Activated T-helper 17 cell treated with anti-CD3 and anti-CD28 coated beads, Interleukin-2, amount 50 U/mL, for 72 hours (primary cell): ENCODE measurements at places on chromosomes 7 and 10. TPM values are rescaled to one million over a fixed set of nuclear protein-coding genes. Genes with fewer than 3 reads are reported as not detected.

Gene LIPM
- not detected for total RNA-seq

GRCh38 chr10:93032105-93032808 is 28.3 kb upstream of the CYP26C1 start:
- H3K36me3 ChIP-seq = no peaks in the 10 kb centered on the region
- no peaks in the 10 kb centered on the region for H3K4me1 ChIP-seq

GRCh38 chr7:25770235-25770634 is 381.8 kb upstream of the NFE2L3 start:
- no peak for ATAC-seq
- no peak overlapping the region for H3K27ac ChIP-seq
- H3K36me3 ChIP-seq = no peaks in the 10 kb centered on the region
- H3K27me3 ChIP-seq = peaks cover 17% of the 10 kb centered on the region

DNA sequence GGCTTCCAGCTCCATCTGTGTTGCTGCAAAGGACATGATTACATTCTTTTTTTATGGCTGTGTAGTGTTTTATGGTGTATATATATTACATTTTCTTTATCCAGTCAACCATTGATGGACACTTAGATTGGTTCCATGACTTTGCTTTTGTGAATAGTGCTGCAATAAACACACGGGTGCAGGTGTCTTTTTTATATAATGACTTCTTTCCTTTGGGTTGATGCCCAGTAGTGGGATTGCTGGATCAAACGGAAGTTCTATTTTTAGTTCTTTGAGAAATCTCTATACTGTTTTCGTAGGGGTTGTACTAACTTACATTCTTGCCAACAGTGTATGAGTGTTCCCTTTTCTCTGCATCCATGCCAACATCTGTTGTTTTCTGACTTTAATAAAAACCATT is 189.7 kb downstream of the ACTR3B start:
- H3K27ac ChIP-seq = no peak overlapping the region
- no peak for ATAC-seq
- H3K4me3 ChIP-seq = no peak overlapping the region

DNA sequence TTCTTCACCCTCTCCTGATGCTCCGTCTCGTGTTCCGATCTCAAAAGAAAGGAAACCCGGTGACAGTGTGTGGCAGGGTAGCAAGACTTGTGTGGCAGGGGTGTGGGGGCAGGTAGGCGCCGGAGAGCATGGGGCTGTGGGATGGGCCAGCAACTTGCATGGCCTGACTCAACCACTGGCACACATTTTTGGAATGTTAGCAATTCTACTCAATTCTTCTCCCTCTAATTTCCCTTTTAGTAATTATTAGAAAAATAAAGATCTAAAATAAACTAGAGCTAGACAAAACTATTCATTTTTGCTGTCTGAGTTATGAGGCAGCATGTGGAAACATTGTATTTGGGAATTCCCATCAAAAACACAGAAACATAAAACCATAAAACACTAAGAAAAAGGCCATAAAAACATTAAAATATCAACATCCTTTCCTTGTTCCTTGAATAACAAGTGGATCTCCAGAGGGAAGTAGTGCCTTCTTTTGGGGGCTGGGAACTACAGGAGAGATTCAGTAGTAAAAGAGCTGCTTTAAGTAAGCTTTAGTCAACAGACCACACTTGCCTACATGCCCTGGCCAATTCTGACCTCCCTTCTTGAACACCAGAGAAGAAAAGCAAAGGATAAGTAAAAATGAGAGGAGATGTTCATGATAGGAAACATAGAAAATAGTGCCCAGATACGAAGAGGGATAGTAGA is 21.8 kb downstream of the SEMA3C start:
- H3K4me1 ChIP-seq = no peaks in the 10 kb centered on the region
- no peaks in the 10 kb centered on the region for H3K36me3 ChIP-seq
- no peak overlapping the region for H3K27ac ChIP-seq
- ATAC-seq = no peak
- no peak overlapping the region for H3K4me3 ChIP-seq

- no peaks in the 10 kb centered on the region for H3K27me3 ChIP-seq
- no peak for ATAC-seq
- H3K27ac ChIP-seq = no peak overlapping the region
- H3K4me3 ChIP-seq = peak overlapping the region; percentile 6
- no peaks in the 10 kb centered on the region for H3K36me3 ChIP-seq
Measured at GRCh38 chr10:8312781-8313180, 258.3 kb downstream of the GATA3 start.

GRCh38 chr10:123375097-123375496 is 220.9 kb downstream of the BUB3 start:
- no peaks in the 10 kb centered on the region for H3K4me1 ChIP-seq
- H3K27me3 ChIP-seq = no peaks in the 10 kb centered on the region
- ATAC-seq = no peak
- H3K4me3 ChIP-seq = no peak overlapping the region
- no peak overlapping the region for H3K27ac ChIP-seq

DNA sequence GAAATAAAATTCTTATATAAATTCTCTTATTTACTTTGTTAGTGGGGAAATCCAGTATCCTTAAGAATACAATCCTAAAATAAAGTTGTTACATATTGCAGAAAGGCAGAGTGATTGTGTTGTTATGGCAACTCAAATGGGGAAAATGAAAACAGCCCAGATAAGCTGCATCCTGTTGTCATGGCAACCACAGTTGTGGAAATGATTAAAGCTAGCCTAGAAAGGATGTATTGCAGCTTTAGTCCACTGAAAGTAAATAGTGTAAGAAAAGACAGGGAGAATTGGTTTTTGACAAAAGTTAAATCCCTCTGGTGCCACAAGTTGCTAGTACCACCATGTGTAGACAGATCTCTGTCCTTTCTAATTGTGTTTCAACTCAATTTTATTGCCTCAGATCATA is 43.2 kb downstream of the BTRC start:
- H3K4me3 ChIP-seq = no peak overlapping the region
- peaks cover 9% of the 10 kb centered on the region for H3K4me1 ChIP-seq
- H3K27me3 ChIP-seq = no peaks in the 10 kb centered on the region
- ATAC-seq = peak; percentile 63
- H3K36me3 ChIP-seq = no peaks in the 10 kb centered on the region
- peak overlapping the region; percentile 50 for H3K27ac ChIP-seq
